EH (cell line): ENCODE measurements at places on chromosomes 12 and 14.

- DNase-seq, result peak; percentile 26
Observed at GRCh38 chr12:64510667-64511066, 58.7 kb downstream of the TBK1 start.

GRCh38 chr12:28958553-28959195, 190.4 kb upstream of the FAR2 start:
- peak; percentile 39 for DNase-seq

DNA sequence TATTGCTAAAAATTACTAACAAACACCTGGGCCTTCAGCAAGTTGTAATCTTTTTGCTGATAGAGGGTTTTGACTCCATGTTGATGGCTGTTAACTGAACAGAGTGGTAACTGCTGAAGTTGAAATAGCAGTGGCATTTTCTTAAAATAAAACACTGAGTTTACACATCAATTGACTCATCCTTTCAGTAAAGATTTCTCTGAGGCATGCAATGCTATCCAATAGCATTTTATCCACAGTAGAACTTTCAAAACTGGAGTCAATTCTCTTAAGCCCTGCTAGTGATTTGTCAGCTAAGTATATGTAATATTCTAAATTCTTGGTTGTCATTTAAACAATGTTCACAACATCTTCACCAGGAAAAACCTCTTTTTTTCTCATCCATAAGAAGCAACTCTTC, 59.5 kb downstream of the CMAS start:
- no peak for DNase-seq

- no peak for DNase-seq
Observed at GRCh38 chr14:106277503-106277902, 751.1 kb downstream of the TMEM121 start.

DNA sequence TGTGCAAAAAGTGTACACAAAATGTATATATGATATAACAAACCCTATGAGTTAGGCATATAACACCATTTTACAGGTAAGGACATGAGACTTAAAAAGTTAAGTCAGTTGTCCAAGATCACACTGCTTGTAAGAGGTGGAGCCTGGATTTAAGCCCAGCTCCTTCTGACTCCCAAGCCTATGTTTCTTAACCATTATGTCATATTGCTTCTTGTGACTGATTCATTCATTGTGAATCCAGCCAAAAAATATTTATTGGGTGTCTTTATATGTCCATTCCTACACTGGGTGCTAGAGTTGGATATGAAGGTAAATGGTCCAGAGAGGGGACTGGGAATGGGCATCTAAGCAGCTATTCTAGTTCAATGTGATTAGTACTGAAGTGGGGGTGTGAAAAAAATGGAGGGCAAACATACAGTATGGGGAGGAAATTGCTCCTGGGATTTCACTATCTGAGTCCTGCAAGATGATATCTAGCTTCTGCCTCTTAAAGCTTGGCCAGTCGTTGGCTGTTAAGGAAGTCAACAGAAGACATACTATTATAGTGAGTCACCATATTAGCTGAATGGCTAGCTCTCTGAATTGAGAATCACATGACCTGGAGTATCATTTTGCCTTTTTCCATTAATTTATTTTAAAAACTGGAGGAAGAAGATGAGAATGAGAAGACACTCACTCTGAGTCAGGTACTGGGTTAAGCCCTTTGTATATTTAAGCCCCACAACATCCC, 28.8 kb downstream of the PAX9 start:
- DNase-seq, result peak; percentile 19

- DNase-seq, result no peak
Observed at GRCh38 chr12:31843398-31844095, 114.7 kb upstream of the AMN1 start.

GRCh38 chr14:53124786-53125185, 28.3 kb downstream of the DDHD1 start:
- DNase-seq, result no peak

GRCh38 chr14:99664937-99665273, 19.2 kb upstream of the CYP46A1 start:
- no peak for DNase-seq

DNA sequence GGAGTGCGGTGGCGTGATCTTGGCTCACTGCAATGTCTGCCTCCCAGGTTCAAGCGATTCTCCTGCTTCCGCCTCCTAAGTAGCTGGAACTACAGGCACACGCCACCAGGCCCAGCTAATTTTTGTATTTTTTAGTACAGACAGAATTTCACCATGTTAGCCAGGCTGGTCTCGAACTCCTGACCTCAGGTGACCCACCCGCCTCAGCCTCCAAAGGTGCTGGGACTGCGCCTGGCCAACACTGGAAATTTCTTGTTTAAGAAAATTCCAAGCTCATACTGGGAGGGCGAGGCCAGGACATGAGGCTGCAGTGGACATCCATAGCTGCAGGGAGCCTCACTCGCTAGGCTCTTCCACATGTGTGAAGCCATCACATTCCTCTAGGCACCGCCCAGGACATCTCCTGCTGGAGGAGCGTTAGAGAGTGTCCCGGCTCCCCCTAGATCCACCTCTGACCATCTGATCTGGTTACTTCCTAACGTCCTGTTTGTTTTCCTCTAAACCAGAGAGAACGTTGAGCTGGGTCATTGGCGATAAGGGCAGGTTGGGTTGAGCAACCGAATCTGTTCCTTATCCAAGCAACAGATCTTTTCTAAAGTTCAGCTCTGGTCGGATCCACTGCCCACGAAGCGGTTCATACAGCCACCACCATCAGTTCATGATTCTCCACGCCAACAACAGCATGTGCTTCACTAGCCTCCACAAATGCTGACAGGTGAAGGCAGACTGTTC, 108.2 kb upstream of the MED13L start:
- no peak for DNase-seq

DNA sequence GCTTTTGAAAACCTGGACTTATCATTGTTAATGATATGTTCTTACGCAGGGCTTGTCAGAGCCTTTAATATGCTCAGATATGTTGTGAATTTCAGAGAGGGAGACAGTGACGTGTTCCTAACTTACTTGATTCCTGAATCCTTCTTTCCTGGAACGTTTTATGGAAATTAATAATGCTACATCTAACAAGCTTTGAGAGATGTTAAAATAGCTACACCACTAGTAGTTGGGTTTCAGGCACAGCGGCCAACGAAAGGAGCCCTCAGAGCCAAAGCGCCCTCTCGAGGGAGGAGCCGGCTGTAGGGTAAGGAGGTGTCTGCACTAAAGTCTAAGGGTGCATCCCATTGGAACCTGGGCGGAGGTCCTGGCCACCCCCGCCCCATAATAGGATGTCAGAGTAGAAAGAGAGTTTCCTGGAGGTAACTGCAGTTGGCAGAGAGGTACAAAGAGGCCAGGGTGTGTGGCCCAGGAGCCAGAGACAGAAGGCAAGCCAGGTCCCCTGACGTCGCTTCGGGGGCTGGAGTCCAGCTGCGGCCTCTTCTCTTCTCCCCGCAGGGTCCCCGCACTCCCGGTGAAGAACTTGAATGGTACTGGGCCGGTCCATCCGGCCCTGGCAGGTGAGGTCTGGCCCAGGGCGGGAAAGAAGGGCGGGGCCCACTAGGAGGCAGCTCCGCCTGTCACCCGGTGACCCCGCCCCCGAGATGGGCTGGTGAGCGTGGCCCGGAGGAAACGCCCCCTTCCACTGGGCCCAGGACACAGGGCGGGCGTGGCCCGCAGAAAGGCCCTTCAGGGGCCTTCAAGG, 36.3 kb downstream of the DTX1 start:
- DNase-seq, result no peak

GRCh38 chr14:31717294-31718085, 156.3 kb downstream of the NUBPL start:
- no peak for DNase-seq

- no peak for DNase-seq
Observed at GRCh38 chr12:132224484-132224883, 80.2 kb downstream of the NOC4L start.

DNA sequence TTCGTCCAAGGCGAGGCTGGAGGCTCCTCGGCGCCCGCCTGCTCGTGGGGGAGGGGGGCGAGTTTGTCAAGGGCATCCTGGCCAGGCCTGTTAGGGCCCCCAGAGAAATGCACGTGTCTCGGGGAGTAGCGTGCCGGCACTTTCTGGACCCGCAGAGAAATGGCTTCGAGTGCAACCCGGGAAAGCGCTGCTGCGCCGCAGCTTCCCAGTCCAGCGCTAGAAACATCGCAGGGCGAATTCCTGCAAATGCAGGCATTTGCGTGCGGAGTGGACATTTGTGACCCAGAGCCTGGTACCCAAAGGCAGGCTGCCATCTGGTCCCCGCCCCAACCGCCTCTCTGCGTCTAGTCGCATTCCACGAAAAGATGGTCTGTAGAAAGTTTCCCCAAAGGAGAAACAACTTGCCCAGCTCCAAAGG, 756 bp downstream of the LGR5 start:
- DNase-seq, result peak; percentile 3

GRCh38 chr14:58280954-58281787, 17.2 kb upstream of the ARID4A start:
- peak; percentile 98 for DNase-seq

DNA sequence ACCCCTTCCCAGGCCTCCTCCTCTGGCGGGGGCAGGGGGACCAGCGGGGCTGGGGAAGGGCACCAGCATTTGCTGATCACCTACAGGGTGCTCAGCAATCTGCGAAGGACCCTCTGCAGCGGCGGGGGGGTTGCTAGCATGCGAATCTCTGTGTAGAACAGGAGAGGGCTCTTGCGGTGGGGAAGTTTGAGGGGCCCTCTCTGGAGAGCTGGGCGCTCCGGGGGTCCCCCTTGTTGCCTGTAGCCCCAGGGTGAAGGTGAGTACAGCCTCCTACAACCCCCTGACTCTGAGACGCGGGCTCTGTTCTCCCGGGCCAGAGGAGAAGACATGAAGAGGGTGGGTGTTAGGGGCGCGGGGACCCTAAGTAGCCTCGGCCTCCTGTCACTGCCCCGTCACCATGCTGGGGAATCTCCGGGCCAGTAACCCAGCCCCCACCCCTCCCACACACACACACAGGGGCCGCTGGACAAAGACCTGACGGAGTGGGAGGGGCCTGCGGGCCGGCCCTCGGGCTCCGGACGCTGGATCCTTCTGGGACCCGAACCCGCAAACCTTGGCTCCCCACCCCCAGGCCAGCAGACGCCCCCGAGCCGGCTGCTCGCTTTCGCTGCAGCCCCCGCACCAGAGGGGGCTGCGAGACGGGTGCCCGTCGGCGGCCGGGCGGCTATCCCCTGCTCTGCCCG, 734 bp downstream of the FIGNL2 start:
- DNase-seq, result peak; percentile 22

DNA sequence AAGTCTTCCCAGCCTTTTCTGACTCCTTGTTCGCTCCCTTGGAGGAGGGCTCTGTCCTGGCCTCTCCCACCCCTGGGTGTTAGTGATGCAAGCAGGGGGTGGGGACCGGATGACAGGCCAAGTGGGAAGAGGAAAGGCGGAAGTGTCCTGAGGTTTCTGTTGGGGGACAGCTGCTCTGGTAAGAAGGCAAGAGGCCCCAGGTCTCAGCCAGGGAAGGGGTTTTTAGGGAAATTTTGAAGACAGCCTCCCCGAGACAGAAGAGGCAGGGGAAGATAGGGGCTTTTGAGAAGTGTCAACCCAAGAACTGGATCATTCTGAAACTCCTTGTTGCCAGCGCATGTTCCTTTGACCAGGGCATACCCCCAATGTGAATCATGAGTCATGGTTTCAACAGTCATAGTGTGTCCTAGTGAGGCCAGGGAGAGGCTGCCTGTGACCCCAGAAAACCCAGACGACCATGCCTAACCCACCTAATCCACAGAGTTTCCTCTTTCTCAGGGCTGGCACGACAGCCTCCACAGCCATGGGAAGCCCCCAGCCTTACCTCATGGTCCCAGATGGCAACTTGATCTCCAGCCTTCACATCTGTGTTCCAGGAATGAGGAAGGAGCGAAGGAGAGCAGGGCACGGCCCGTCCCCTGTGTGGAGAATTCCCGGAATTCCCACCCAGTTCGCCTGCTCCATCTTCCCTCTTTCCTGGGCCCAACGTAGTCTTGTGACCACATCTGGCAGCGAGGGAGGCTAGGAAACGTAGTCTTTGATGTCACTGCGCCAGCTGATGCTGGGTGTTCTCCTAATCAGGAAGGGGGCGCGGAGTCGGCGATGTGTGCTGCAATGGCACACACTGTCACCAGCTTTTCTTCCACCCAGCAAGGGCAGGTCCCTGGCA, 4.9 kb upstream of the GPR132 start:
- DNase-seq, result peak; percentile 35

- DNase-seq, result peak; percentile 91
Observed at GRCh38 chr12:53098354-53098981, 1.0 kb downstream of the IGFBP6 start.

DNA sequence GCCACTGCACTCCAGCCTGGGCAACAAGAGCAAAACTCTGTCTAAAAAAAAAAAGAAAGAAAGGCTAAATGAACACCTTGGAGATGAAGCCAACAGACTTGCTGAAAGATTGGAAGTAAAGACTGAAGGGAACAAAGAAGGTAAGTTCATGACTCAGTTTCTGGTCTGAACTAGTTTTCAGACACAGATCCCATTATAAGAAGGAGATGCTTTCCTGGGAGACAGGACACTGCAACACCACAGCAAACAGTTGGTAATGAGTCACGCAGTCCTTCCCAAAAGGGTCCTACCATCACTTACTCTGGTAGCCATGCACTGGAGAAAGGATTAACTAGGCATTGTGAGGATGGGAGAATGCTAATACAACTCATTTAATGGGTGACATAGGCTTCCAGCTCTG, 97.2 kb downstream of the SSPN start:
- DNase-seq, result no peak
